ENCODE measurements at places on chromosomes 4 and X. TPM values are rescaled to one million over a fixed set of nuclear protein-coding genes. Genes with fewer than 3 reads are reported as not detected.

Gene AKAP4
- total RNA-seq = not detected

Gene PTCHD1
- total RNA-seq = 0.58 TPM

Gene OTC
- total RNA-seq = not detected

DNA sequence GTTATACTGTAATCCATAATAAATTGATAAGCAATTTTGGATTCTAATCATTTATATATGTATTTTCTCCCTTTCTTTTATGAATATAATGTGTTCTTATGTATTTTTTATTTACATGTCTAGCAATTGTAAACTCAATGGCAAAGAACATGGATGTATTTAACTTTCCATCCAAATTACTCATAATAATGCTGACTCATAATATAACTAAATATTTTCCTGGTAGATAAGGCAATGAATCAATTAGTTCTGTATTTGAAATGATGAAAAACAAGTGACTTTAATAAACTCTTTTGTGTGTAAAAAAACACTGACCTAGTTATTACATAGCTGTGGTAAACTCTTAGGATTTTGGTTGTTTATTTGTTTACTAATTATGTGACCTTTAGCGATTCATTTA lies 211.2 kb downstream of the DTHD1 start:
- H3K27ac ChIP-seq = no peak overlapping the region
- peaks cover 4% of the 10 kb centered on the region for H3K27me3 ChIP-seq
- no peaks in the 10 kb centered on the region for H3K4me1 ChIP-seq
- no peak overlapping the region for H3K4me3 ChIP-seq
- H3K36me3 ChIP-seq = no peaks in the 10 kb centered on the region

DNA sequence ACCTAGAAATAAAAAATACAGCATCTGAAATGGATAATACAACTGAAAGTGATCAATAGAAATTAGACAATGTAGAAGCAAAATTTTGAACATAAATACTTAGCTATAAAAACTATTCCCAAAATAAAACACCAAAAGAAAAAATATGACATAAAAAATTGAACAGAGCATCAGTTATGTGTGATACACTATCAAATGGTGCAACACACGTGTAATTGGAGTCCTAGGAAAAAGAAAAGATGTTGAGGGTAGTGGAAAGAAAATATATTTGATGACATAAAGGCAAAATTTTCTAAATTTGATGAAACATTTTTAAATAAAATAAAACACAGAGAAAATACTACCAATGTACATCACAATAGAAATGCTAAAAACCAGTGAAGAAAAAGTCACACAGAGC lies 63.1 kb downstream of the NPY2R start:
- no peak overlapping the region for H3K4me3 ChIP-seq
- H3K36me3 ChIP-seq = no peaks in the 10 kb centered on the region
- no peaks in the 10 kb centered on the region for H3K27me3 ChIP-seq
- no peak overlapping the region for H3K27ac ChIP-seq
- no peaks in the 10 kb centered on the region for H3K4me1 ChIP-seq

GRCh38 chrX:68889249-68889648 lies 60.4 kb downstream of the EFNB1 start:
- no peaks in the 10 kb centered on the region for H3K36me3 ChIP-seq
- no peaks in the 10 kb centered on the region for H3K27me3 ChIP-seq
- H3K4me3 ChIP-seq = no peak overlapping the region
- no peak overlapping the region for H3K27ac ChIP-seq

Gene FGFBP2
- not detected for total RNA-seq

DNA sequence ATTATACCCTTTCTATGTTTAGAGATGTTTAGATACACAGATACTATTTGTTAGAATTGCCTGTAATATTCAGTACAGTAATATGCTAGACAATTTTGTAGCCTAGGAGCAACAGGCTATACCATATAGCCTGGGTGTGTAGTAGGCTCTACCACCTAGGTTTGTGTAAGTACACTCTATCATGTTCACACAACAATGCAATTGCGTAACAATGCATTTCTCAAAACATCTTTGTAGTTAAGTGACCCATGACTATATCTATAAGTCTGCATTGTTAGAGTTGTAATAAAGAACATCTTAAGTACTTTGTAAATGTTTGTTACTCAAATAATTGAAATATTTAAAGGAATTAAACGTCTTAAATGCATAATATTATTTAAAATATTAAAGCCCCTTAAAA lies 379.3 kb downstream of the PPP3CA start:
- no peaks in the 10 kb centered on the region for H3K4me1 ChIP-seq
- H3K36me3 ChIP-seq = no peaks in the 10 kb centered on the region
- H3K27ac ChIP-seq = no peak overlapping the region

- H3K36me3 ChIP-seq = no peaks in the 10 kb centered on the region
- H3K27me3 ChIP-seq = no peaks in the 10 kb centered on the region
- no peak overlapping the region for H3K4me3 ChIP-seq
- no peaks in the 10 kb centered on the region for H3K4me1 ChIP-seq
Measured at GRCh38 chr4:43763029-43763610, 685.5 kb downstream of the KCTD8 start.

DNA sequence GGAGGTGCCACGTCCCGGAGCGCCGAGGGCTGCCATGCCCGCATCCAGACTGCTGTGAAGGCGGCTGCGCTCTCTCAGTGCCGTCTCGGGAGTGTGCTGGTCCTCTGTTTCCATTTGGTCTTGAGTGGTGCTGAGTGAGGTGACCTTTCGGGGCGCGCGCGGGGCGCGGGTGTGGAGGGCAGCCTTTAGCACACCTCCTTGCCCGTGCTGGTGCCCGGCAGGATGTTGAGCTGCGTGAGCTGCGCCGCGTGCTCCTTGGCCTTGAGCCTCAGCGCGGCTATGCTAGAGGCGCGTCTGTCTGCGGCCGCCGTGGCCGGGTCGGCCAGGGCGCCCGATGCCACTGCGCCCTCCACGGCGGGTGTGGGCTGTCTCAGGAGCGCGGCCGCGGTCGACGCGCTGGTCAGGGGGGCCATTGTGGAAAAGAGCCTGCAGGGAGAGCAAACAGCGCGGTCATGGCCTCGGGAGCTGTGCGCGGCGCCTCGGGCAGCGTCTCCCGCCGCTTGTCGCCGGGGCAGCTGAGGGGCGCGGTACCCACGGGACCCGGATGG lies 11.2 kb downstream of the ARX start:
- H3K27ac ChIP-seq = no peak overlapping the region
- no peaks in the 10 kb centered on the region for H3K4me1 ChIP-seq
- no peaks in the 10 kb centered on the region for H3K36me3 ChIP-seq
- H3K27me3 ChIP-seq = no peaks in the 10 kb centered on the region
- no peak overlapping the region for H3K4me3 ChIP-seq

Gene USP46
- 47.1 TPM for total RNA-seq

DNA sequence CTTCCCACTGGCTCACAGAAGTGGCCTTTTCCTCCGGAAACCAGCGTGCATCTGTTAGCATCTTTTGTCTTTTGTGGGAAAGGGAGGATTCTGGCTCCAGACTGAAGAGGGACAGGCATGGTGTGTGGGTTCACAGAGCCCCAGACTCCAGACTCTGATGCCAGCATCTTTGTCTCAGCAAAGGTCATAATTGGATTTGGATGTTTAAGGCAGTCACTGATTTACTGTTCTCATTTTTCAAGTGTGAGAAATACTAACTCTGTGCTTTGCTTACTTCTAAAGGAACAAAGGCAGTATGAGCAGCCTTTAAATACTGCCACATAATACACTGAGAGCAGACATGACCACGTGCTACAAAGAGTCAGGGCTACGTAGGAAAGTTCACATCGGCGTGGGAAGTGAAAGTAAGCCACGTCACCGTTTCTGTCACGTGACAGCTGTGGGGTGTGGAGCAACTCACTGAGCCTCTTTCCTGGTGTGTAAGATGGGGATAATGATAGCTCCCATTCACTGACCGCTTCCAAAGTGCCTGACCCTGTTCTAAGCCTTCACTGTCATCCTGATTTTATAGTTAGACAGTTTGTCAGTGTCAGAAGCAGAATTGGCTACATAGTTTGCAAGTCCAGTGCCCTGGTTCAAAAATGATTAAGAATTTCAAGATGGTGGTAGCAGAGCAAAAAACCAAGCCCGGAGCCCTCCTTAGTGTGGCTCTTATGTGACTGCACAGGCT lies 24.8 kb upstream of the TMSB4X start:
- H3K27me3 ChIP-seq = no peaks in the 10 kb centered on the region
- DNase-seq = peak; percentile 71

GRCh38 chr4:184712322-184712721 lies 21.6 kb downstream of the CENPU start:
- no peak overlapping the region for H3K4me3 ChIP-seq
- DNase-seq = no peak
- H3K27me3 ChIP-seq = no peaks in the 10 kb centered on the region
- no peaks in the 10 kb centered on the region for H3K4me1 ChIP-seq
- no peak overlapping the region for H3K27ac ChIP-seq
- H3K36me3 ChIP-seq = peaks cover 47% of the 10 kb centered on the region

DNA sequence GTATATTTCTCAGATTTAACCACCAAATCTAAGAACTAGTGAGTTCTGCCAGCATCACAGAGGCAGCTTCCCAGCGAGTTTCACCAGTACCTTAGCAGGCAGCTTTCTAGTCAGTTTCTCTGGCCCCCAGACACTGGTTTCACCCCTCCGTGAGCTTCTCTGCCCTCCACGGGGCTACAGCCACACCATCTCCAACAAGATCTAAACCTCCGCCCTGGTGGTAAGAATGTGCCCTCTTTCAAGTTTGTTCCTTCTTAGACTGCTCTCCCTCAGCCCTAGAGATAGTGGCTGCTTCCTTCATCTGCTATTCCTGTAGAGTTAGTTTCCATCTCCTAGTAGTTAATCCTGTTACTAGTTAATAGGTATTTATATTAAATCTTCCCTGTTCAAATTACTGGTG lies 60.5 kb upstream of the TAB3 start:
- H3K4me1 ChIP-seq = no peaks in the 10 kb centered on the region
- H3K27me3 ChIP-seq = no peaks in the 10 kb centered on the region
- no peak overlapping the region for H3K4me3 ChIP-seq
- DNase-seq = no peak
- no peaks in the 10 kb centered on the region for H3K36me3 ChIP-seq

Gene TLR2
- total RNA-seq = not detected

GRCh38 chr4:21753084-21753760 lies 195.3 kb downstream of the KCNIP4 start:
- no peak overlapping the region for H3K27ac ChIP-seq
- no peak for DNase-seq
- H3K27me3 ChIP-seq = no peaks in the 10 kb centered on the region
- no peaks in the 10 kb centered on the region for H3K36me3 ChIP-seq
- H3K4me1 ChIP-seq = no peaks in the 10 kb centered on the region

GRCh38 chrX:144006811-144007210 lies 122.9 kb downstream of the UBE2NL start:
- no peak for DNase-seq
- H3K4me3 ChIP-seq = no peak overlapping the region
- no peaks in the 10 kb centered on the region for H3K27me3 ChIP-seq
- H3K27ac ChIP-seq = no peak overlapping the region
- no peaks in the 10 kb centered on the region for H3K4me1 ChIP-seq

Gene GPR50
- total RNA-seq = not detected

- H3K4me1 ChIP-seq = no peaks in the 10 kb centered on the region
- no peaks in the 10 kb centered on the region for H3K27me3 ChIP-seq
- H3K27ac ChIP-seq = no peak overlapping the region
- DNase-seq = no peak
Measured at GRCh38 chr4:182648766-182649165, 268.4 kb downstream of the DCTD start.

DNA sequence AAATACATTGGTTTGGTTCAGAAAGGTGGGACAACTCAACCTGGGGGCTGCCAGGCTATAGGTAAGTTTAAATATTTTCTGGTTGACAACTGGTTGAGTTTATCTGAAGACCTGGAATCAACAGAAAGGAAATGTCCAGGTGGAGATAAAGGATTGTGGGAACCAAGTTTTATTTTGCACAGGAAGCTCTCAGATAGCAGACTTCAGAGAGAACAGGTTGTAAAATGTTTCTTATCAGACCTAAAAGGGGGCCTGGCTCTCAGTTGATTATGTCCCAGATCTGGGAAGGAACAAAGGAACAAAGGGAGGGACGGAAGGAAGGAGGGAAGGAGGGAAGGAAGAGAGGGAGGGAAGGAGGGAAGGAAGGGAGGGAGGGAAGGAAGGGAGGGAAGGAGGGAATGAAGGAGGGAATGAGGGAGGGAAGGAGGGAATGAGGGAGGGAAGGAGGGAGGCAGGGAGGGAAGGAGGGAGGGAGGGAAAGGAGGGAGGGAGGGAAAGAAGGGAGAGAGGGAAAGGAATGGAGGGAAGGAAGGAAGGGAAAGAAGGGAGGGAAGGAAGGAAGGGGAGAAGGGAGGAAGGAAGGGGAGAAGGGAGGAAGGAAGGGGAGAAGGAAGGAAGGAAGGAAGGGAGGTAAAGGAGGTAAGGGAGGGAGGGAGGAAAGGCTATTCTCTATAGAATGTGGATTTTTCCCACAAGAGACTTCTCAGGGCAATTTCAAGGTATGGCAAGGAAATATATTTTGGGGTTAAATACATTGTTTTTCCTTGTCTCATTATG lies 186.7 kb downstream of the DHRSX start:
- no peak overlapping the region for H3K27ac ChIP-seq
- H3K36me3 ChIP-seq = no peaks in the 10 kb centered on the region
- no peaks in the 10 kb centered on the region for H3K4me1 ChIP-seq
- no peaks in the 10 kb centered on the region for H3K27me3 ChIP-seq
- DNase-seq = no peak

GRCh38 chr4:143369552-143369951 lies 32.9 kb downstream of the GAB1 start:
- H3K27ac ChIP-seq = no peak overlapping the region
- no peak for DNase-seq
- H3K4me3 ChIP-seq = no peak overlapping the region
- H3K4me1 ChIP-seq = no peaks in the 10 kb centered on the region
- H3K36me3 ChIP-seq = no peaks in the 10 kb centered on the region
- no peaks in the 10 kb centered on the region for H3K27me3 ChIP-seq

DNA sequence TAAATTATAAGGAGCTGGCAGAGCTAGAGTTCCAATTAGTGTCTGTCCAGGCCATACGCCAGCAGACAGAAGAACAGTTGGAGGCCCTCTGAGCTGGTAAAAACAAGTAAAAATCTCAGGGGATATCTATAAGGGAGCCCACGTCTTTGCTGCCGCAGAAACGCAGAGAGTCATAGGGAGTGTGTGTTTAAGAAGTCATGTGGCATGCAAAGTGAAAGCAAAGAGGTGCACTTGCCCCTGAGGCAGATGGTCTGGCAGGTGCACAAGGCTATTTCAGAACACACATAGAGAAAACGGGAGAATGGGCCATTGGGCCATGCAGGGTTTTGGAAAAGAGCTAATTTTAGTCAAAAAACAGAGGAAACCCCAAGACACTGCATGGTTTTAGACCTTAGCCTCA lies 92.7 kb downstream of the NAP1L3 start:
- no peaks in the 10 kb centered on the region for H3K36me3 ChIP-seq
- no peak for DNase-seq
- no peak overlapping the region for H3K27ac ChIP-seq
- no peak overlapping the region for H3K4me3 ChIP-seq

All from SJCRH30 (cell line).